Central memory CD8-positive, alpha-beta T cell (primary cell): ENCODE measurements at places on chromosomes 4 and X.

- DNase-seq: no peak
Observed at GRCh38 chr4:15234116-15234855, 193.5 kb upstream of the C1QTNF7 start.

GRCh38 chr4:55068522-55068921 is 56.9 kb downstream of the KDR start:
- DNase-seq: no peak

GRCh38 chr4:136918772-136919171 is 613.5 kb downstream of the PCDH18 start:
- DNase-seq: no peak

- no peak for DNase-seq
Observed at GRCh38 chrX:115047181-115047580, 29.8 kb upstream of the IL13RA2 start.

GRCh38 chr4:140675599-140676231 is 80.5 kb downstream of the TBC1D9 start:
- DNase-seq: no peak

GRCh38 chrX:49951524-49952193 is 29.3 kb downstream of the CLCN5 start:
- DNase-seq: no peak

- DNase-seq: no peak
Observed at GRCh38 chr4:163165217-163166017, 1.3 kb downstream of the NAF1 start.

DNA sequence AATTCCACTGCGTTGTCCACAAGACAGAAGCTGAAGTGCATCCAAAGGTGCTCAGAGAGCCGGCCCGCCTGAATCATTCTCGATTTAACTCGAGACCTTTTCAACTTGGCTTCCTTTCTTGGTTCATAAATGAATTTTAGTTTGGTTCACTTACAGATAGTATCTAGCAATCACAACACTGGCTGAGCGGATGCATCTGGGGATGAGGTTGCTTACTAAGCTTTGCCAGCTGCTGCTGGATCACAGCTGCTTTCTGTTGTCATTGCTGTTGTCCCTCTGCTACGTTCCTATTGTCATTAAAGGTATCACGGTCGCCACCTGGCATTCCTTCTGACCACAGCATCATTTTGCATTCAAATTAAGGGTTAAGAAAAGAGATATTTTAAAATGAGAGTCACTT is 115.5 kb downstream of the NFKB1 start:
- no peak for DNase-seq
